Fibroblast of lung (primary cell): ENCODE measurements at places on chromosomes 7 and 10.

- no peak overlapping the region for H3K4me3 ChIP-seq
- H3K27me3 ChIP-seq: no peaks in the 10 kb centered on the region
- peak overlapping the region; percentile 9 for H3K27ac ChIP-seq
- H3K36me3 ChIP-seq: peaks cover 8% of the 10 kb centered on the region
Observed at GRCh38 chr7:139709485-139709884, 68.3 kb downstream of the HIPK2 start.

GRCh38 chr10:60937784-60938654, 6.0 kb downstream of the RHOBTB1 start:
- H3K27ac ChIP-seq: no peak overlapping the region
- H3K4me3 ChIP-seq: no peak overlapping the region
- DNase-seq: peak; percentile 58
- H3K27me3 ChIP-seq: no peaks in the 10 kb centered on the region

- no peak for DNase-seq
- no peak overlapping the region for H3K27ac ChIP-seq
- no peaks in the 10 kb centered on the region for H3K27me3 ChIP-seq
- no peak overlapping the region for H3K4me3 ChIP-seq
- no peaks in the 10 kb centered on the region for H3K36me3 ChIP-seq
- peaks cover 2% of the 10 kb centered on the region for H3K4me1 ChIP-seq
Observed at GRCh38 chr7:120724955-120725354, 133.0 kb downstream of the TSPAN12 start.

GRCh38 chr10:91908337-91909116, 759 bp downstream of the FGFBP3 start:
- no peaks in the 10 kb centered on the region for H3K27me3 ChIP-seq
- H3K27ac ChIP-seq: no peak overlapping the region
- no peaks in the 10 kb centered on the region for H3K4me1 ChIP-seq
- peak overlapping the region; percentile 64 for H3K4me3 ChIP-seq
- DNase-seq: peak; percentile 80
- no peaks in the 10 kb centered on the region for H3K36me3 ChIP-seq

DNA sequence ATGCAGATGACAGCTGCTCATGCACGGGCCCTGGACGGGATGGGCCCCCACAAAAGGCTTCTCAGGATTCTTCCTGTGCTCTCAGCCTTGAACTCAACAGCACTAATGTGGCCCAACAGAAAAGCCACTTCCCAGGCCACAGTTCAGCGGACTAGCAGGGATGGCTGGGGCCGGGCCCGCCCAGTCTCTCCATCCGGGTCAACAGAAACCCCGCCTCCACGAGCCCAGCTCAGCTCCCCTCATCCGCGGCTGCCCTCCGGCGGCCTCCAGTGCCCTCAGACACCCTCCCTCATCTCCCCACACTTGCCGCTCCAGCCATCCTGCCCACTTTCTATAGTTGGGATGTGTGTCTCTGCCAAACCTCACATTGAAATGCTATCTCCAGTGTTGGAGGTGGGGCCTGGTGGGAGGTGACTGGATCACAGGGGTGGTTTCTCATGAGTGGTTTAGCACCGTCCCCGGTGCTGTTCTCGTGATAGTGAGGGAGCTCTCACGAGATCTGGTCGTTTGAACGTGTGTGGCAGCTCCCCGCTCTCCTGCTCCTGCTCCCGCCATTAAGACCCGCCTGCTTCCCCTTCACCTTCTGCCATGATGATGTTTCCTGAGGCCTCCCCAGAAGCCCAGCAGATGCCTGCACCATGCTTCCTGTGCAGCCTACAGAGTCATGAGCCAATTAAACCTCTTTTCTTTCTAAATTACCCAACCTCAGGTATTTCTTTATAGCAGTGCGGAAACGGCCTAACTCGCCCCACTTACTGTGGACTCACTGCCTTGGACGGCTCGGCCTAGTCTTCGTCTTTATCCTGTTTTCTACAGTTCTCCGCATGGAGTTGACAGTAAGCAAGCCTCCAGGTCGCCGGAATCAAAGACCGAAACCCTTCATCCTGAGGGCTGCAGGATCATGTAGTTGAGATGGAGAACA, 169.9 kb upstream of the RNF32 start:
- no peak for DNase-seq
- H3K27ac ChIP-seq: no peak overlapping the region
- no peaks in the 10 kb centered on the region for H3K36me3 ChIP-seq
- peaks cover 14% of the 10 kb centered on the region for H3K4me1 ChIP-seq
- H3K27me3 ChIP-seq: no peaks in the 10 kb centered on the region

DNA sequence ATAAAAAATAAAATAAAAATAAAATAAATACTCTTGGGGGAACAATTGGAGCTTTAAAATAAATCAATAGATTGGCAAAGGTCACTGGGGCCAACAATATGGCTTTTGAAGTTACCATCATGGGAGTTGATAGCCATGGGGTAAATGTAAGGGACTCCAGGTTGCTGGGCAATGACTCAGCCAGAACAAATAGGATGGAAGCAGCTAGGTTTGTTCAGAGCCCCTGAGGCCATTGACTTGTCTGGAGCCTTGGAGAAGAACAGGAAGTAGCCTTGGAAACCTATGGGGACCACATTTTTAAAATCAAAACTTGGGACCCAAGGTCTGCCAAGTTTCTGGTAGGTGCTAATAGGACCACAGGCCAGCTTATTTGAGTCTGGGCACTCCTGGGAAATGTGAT, 20.2 kb upstream of the FRA10AC1 start:
- H3K27me3 ChIP-seq: peaks cover 4% of the 10 kb centered on the region
- no peak for DNase-seq
- no peak overlapping the region for H3K4me3 ChIP-seq
- no peaks in the 10 kb centered on the region for H3K4me1 ChIP-seq

DNA sequence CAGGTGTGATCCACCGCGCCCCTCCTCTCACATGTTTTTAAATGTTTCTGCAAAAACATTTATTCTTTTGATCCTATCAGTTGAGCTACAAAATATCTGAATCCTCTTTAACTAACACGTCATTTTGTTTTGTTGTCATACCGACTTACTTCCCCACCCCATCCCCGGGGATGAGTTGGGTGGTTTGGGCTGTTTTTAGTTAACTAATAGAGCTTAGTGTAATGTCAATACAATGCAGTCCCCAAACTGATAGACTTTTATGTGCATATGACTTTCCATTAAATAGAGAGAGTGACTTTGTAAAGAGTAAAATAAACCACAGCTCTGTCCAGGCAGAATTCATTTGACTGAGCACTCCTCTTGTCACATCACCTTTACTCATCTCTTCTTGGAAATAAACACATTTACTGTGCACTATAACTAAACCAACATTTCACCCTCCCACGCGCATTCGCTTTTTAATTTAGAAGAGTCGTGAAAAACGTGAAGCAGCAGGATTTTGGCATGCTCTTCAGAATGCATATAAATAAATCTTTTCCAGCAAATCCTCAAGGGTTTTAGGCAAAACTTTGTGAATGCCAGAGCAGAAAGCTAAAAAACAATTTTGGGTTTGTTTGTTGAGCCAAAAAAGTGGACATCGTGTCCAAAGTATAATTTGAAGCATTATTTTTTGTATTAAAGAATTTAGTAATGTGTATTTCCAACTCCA, 187.4 kb upstream of the MGMT start:
- no peaks in the 10 kb centered on the region for H3K27me3 ChIP-seq
- H3K27ac ChIP-seq: no peak overlapping the region
- H3K4me1 ChIP-seq: no peaks in the 10 kb centered on the region
- no peak for DNase-seq
